HCT116 (cell line): ENCODE measurements at places on chromosomes 2 and 18. TPM values are rescaled to one million over a fixed set of nuclear protein-coding genes. Genes with fewer than 3 reads are reported as not detected.
A peak's percentile ranks its signal among the peaks of the same experiment; 100 is the strongest.

GRCh38 chr2:221708902-221709301, 136.8 kb upstream of the EPHA4 start:
- DNase-seq: no peak
- no peaks in the 10 kb centered on the region for H3K4me1 ChIP-seq
- no peak overlapping the region for H3K27ac ChIP-seq
- peaks cover 15% of the 10 kb centered on the region for H3K27me3 ChIP-seq
- no peaks in the 10 kb centered on the region for H3K36me3 ChIP-seq

- DNase-seq: no peak
- H3K36me3 ChIP-seq: no peaks in the 10 kb centered on the region
- no peaks in the 10 kb centered on the region for H3K27me3 ChIP-seq
- H3K4me3 ChIP-seq: peak overlapping the region; percentile 44
- H3K4me1 ChIP-seq: peaks cover 5% of the 10 kb centered on the region; the same call in 1 of the 2 replicates
- no peak overlapping the region for H3K27ac ChIP-seq
These were observed 6.2 kb upstream of the SATB2 start for GRCh38 chr2:199463708-199464605.

DNA sequence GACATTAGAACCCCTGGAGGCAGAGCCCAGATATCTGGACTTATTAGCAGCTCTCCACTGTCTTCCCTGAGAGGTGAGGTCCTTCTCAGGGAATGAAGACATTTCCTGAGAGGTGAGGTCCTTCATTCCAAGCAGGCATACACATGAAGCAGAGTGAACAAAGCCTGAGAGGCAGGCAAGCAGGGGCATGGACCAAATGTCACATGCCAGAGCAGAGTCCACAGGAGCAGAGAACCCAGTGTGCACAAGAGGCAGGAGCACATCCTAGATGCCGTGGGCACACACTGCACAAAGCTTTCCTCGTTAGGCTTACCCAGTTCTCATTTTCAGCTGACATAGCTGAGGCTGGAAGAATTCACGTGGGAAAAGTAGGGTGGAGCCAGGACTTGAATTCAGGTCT, 759.9 kb upstream of the HS6ST1 start:
- H3K36me3 ChIP-seq: no peaks in the 10 kb centered on the region
- no peak overlapping the region for H3K27ac ChIP-seq

DNA sequence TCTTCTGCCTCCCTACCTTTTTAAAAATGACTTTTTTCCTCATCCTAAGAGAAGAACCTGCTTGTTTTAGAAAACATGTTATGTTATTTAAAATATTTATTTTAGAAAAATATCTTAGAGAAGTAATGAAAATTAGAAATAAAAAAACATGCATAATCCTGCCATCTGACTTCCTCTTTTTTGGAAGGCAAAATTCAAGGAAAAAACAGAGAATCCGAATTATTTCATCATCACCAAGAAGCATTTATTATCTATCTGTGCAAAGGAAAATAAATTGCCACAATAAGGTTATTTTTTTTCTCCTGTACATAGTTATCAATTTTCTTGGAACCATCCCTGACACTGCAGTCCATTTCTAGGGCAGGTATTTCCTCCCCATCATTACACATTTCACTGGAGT, 14.4 kb downstream of the SLC39A6 start:
- no peaks in the 10 kb centered on the region for H3K27me3 ChIP-seq
- no peak overlapping the region for H3K4me3 ChIP-seq
- no peaks in the 10 kb centered on the region for H3K4me1 ChIP-seq

- no peaks in the 10 kb centered on the region for H3K4me1 ChIP-seq
- no peaks in the 10 kb centered on the region for H3K36me3 ChIP-seq
- H3K27ac ChIP-seq: no peak overlapping the region
- H3K4me3 ChIP-seq: no peak overlapping the region
These were observed 45.8 kb downstream of the SH3RF3 start for GRCh38 chr2:109174626-109175349.

DNA sequence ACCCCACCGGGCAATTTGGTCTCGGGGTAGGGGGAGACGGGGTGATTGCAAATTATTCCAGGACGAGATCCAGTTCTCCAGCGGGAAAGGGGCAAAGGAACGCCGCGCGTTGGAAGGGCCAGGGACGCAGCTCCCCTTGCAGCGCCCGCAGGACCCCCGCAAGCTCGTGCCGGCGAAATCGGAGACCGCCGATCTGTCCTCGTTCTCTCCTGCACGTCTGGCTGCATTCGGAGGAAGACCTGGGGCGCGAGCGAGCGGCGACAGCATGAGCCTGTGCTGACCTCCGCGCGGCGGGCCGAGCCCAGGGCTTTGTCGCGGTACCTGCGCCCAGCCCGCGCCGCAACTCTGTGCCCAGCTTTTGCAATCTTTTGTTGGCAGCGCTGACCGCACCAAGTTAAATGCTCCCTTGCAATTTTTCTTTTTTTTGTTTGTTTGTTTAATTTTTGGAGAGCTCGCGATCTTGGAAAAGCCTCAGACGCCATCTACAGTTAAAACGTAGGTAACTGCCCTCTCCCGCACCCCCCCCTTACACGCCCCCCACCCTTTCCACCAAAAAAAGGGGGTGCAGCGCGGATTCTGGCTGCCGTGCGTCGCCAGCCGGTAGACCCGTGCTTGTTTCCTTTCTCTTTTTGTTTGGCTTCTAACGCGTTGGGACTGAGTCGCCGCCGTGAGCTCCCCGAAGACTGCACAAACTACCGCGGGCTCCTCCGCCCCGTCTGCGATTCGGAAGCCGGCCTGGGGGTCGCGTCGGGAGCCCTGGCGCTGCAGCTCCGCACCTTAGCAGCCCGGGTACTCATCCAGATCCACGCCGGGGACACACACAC, 667 bp downstream of the TRIB2 start:
- H3K27me3 ChIP-seq: no peaks in the 10 kb centered on the region
- peak overlapping the region; percentile 65 for H3K4me3 ChIP-seq
- peak overlapping the region; percentile 51 for H3K27ac ChIP-seq
- DNase-seq: no peak

Gene B3GNT7
- total RNA-seq: 6.1 TPM

- no peak overlapping the region for H3K4me3 ChIP-seq
- no peak for DNase-seq
- H3K27ac ChIP-seq: no peak overlapping the region
- H3K27me3 ChIP-seq: no peaks in the 10 kb centered on the region
- no peaks in the 10 kb centered on the region for H3K36me3 ChIP-seq
- H3K4me1 ChIP-seq: no peaks in the 10 kb centered on the region
These were observed 177.8 kb downstream of the SOX11 start for GRCh38 chr2:5869936-5870335.

Gene EGR4
- total RNA-seq: 0.37 TPM

- no peak overlapping the region for H3K27ac ChIP-seq
- H3K4me3 ChIP-seq: no peak overlapping the region
- H3K27me3 ChIP-seq: no peaks in the 10 kb centered on the region
- peaks cover 3% of the 10 kb centered on the region; the same call in 1 of the 2 replicates for H3K4me1 ChIP-seq
- H3K36me3 ChIP-seq: no peaks in the 10 kb centered on the region
These were observed 58.7 kb upstream of the PEX13 start for GRCh38 chr2:60958800-60959199.

Gene SRD5A2
- not detected for total RNA-seq

- H3K4me3 ChIP-seq: peak overlapping the region; percentile 95
- peaks cover 11% of the 10 kb centered on the region for H3K4me1 ChIP-seq
- no peak for DNase-seq
These were observed 376 bp downstream of the NDUFA10 start for GRCh38 chr2:240024766-240025165.

- no peaks in the 10 kb centered on the region for H3K4me1 ChIP-seq
- no peak overlapping the region for H3K4me3 ChIP-seq
- no peak overlapping the region for H3K27ac ChIP-seq
- DNase-seq: no peak
- no peaks in the 10 kb centered on the region for H3K27me3 ChIP-seq
- no peaks in the 10 kb centered on the region for H3K36me3 ChIP-seq
These were observed 19.5 kb upstream of the FAHD2A start for GRCh38 chr2:95382686-95383634.
